ENCODE measurements at places on chromosomes 16 and 17. TPM values are rescaled to one million over a fixed set of nuclear protein-coding genes. Genes with fewer than 3 reads are reported as not detected.

DNA sequence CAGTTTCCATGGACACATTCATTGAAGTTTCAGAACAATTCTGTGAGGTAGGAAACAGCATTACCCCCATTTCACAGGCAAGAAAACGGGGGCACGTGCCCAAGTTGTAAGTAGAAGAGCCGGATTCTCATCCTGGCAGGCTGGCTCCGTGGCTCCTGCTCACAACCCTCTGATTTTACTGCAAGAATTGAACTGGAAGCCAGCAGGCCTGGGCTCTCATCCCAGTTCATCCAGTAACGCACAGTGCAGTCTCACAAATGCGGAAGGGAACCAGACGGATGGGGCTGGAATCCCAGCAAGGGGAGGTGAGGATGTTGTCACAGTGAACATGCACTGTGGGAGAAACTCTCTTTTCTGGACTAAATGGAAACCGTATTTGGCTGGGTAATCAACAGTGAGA is 40.7 kb upstream of the DOC2B start:
- H3K36me3 ChIP-seq, result no peaks in the 10 kb centered on the region
- DNase-seq, result no peak
- H3K27me3 ChIP-seq, result no peaks in the 10 kb centered on the region
- H3K27ac ChIP-seq, result no peak overlapping the region
- H3K4me1 ChIP-seq, result no peaks in the 10 kb centered on the region

Gene KDM6B
- total RNA-seq, result 37.3 TPM

DNA sequence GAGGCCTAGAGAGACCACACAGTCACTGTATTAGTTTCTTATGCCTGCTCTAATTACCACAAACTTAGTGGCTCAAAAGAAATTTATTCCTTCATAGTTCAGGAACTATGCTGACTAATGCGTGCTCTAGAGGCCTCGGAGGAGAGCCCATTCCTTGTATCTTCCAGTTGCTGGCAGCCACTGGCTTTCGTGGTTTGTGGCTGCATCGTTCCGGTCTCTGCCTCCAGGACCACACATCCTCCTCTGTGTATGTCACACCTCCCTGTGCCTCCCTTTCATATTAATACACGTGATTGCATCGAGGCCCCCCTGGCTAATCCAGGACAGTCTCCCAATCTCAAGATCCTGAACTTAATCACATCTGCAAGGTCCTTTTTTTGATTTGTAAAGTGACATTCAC is 16.9 kb upstream of the MYLK3 start:
- no peaks in the 10 kb centered on the region for H3K36me3 ChIP-seq
- H3K4me1 ChIP-seq, result no peaks in the 10 kb centered on the region
- H3K27ac ChIP-seq, result no peak overlapping the region
- peaks cover 3% of the 10 kb centered on the region for H3K27me3 ChIP-seq
- H3K4me3 ChIP-seq, result no peak overlapping the region
- no peak for DNase-seq

- DNase-seq, result no peak
- H3K27me3 ChIP-seq, result peaks cover 25% of the 10 kb centered on the region
- no peaks in the 10 kb centered on the region for H3K36me3 ChIP-seq
- no peak overlapping the region for H3K27ac ChIP-seq
- H3K4me3 ChIP-seq, result no peak overlapping the region
Observed at GRCh38 chr17:48004983-48005382, 32.6 kb downstream of the COPZ2 start.

GRCh38 chr17:79070266-79070880 is 4.3 kb upstream of the ENGASE start:
- no peaks in the 10 kb centered on the region for H3K27me3 ChIP-seq
- H3K27ac ChIP-seq, result no peak overlapping the region

Gene XYLT1
- 6.2 TPM for total RNA-seq

Gene ABCC11
- total RNA-seq, result 0.35 TPM

DNA sequence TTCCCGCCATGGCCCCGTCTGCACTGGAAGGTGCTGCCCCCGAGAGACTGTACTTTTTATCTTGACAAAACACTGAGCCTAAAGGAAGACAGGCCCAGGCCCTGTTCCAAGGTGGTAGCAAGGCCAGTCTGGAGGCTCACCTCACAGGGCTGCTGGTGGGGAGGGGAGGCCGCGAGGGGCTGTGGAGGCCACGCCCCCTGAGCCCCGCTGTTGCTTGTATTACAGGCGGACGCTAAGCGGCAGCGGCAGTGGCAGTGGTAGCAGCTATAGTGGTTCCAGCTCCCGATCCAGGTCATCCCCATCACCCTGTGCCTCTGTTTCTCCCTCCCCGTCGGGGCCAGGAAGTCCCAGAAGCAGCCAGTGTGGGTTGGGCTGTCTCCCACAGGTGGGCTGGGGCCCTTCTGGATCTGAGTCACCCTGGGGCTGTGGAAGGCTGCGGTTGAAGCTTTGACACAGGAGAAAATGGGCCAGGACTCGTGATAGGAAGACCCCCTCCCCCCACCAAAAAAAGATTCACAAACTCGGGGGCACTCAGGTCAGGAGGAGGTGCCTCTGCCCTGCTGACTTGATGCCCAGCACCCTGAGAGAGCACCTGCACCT is 13.3 kb upstream of the IL17C start:
- H3K27ac ChIP-seq, result no peak overlapping the region
- peaks cover 12% of the 10 kb centered on the region for H3K4me1 ChIP-seq
- no peaks in the 10 kb centered on the region for H3K27me3 ChIP-seq
- H3K4me3 ChIP-seq, result no peak overlapping the region
- DNase-seq, result peak; percentile 37

DNA sequence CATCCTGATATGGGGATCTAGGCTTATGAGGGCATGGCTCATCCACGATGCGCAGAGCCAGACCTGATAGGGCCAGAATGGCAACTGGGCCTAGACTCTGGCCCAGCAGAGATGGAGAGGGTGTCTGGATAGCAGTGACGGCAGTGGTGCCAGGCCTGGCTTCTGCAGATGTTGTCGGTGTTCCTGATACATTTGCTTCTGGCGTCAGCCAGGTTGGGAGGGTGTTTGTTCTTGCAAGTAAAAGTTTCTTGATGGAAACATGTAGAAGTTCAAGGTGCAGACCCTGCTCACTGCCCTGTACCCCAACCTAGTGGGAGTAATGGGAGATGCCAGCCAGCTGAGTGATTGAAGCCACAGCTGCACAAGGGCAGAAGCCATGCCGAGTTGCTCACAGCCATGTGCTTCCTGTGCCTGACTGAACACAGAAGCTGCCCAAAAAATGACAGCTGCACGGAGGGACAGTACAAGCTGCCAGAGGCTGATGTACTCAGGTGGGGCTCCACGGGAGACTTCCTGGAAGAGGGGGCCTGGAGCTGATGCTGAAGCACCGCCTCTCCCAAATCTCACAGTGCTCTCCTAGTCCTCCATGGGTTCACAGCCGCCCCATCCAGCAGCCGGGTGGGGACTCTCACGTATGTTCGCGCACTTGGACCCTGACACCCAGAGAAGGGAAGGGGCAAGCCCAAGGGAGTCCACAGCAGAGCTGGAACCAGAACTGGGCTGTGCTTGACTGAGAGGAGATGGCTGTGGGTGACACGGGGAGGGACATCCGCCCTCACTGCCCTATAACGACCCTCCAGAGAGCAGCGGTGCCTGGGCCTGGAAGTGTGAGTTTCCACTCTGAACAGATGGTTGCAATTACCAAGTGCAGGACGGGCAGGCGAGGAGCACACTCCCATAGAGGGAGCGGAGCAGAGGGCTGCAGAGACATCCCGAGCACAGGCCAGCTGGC is 78.7 kb downstream of the N4BP1 start:
- no peak overlapping the region for H3K27ac ChIP-seq
- H3K36me3 ChIP-seq, result no peaks in the 10 kb centered on the region
- peaks cover 3% of the 10 kb centered on the region for H3K4me1 ChIP-seq
- H3K27me3 ChIP-seq, result no peaks in the 10 kb centered on the region
- no peak for DNase-seq

- no peaks in the 10 kb centered on the region for H3K27me3 ChIP-seq
- no peak overlapping the region for H3K27ac ChIP-seq
- no peak for DNase-seq
- H3K4me3 ChIP-seq, result no peak overlapping the region
- H3K4me1 ChIP-seq, result peaks cover 26% of the 10 kb centered on the region
Observed at GRCh38 chr17:66625311-66625767, 209.6 kb upstream of the CACNG5 start.

DNA sequence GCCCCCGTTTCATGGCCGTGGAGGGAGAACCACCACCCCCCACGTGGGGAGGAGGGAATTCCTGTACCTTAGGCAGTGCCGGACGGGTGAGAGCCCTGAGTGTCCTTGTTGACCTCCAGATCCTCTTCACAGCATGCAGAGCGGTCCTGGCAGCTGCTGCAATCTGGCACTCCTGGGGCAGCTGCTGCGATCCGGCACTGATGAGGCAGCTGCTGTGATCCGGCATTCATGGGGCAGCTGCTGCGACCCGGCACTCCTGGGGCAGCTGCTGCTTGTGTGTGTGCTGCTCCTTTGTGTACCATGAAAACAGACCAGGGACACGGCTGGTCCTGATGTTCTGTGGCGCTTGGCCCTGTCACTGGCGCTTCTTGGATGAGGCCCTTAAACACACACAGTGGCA is 12.8 kb downstream of the ZNF778 start:
- no peaks in the 10 kb centered on the region for H3K27me3 ChIP-seq
- H3K27ac ChIP-seq, result no peak overlapping the region
- H3K4me1 ChIP-seq, result peaks cover 3% of the 10 kb centered on the region
- DNase-seq, result no peak
- H3K4me3 ChIP-seq, result no peak overlapping the region

- H3K4me3 ChIP-seq, result no peak overlapping the region
- no peak overlapping the region for H3K27ac ChIP-seq
- no peak for DNase-seq
- H3K4me1 ChIP-seq, result no peaks in the 10 kb centered on the region
- H3K36me3 ChIP-seq, result no peaks in the 10 kb centered on the region
- no peaks in the 10 kb centered on the region for H3K27me3 ChIP-seq
Observed at GRCh38 chr17:69856946-69857345, 218.1 kb upstream of the KCNJ16 start.

- DNase-seq, result no peak
- H3K4me3 ChIP-seq, result no peak overlapping the region
- H3K36me3 ChIP-seq, result no peaks in the 10 kb centered on the region
- peaks cover 9% of the 10 kb centered on the region for H3K27me3 ChIP-seq
- no peak overlapping the region for H3K27ac ChIP-seq
Observed at GRCh38 chr17:61662741-61663140, 71.7 kb upstream of the NACA2 start.

All from activated CD4-positive, alpha-beta T cell treated with anti-CD3 and anti-CD28 coated beads for 36 hours (primary cell).